ENCODE measurements at places on chromosomes 6 and 20.
A peak's percentile ranks its signal among the peaks of the same experiment; 100 is the strongest.

GRCh38 chr6:71678091-71678490 is 208.3 kb upstream of the RIMS1 start:
- peak; percentile 40 for DNase-seq

- no peak for DNase-seq
These were observed 226.4 kb upstream of the SOX4 start for GRCh38 chr6:21367148-21367547.

DNA sequence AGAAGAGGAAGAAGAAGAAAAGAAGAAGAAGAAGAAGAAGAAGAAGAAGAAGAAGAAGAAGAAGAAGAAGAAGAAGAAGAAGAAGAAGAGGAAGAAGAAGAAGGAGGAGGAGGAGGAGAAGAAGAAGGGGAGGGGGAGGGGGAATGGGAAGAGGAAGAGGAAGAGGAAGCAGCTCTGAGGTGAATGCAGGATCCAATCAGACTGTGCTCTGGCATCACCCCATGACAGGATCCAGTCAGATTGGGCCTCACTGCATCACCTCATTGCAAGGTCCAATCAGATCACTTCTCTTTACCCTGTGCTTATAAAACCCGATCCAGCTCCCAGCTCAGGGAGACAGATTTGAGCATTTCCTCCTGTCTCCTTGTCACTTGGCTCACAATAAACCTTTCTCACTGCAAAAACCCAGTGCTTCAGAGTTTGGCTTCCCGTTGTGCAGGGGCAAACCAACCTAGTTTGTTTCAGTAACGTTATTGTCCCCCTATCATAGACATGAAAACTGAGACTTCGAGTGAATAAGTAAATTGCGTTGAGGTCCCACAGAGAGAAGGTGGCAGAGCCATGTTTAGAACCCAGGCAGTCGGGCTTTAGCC is 28.6 kb upstream of the YWHAB start:
- no peak for DNase-seq

DNA sequence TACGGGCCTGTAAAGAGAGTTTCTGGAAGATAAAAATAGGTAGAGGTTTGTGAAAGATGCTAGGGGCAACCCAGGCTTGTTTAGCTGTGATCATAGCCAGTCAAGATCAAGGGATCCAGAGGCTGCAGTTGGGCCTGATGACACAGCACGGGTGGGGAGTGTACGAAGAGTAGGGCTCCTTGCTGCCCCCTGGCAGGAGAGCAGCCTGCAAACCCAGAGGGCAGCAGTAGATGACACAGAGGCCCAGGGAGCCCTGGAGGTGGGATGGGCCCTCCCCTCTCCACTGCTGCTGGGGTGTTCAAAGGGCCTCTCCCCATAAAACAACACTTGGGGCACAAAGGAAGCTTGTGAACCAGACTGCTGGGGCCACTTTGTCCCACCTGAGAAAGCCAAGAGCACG is 47.2 kb downstream of the VEGFA start:
- no peak for DNase-seq

DNA sequence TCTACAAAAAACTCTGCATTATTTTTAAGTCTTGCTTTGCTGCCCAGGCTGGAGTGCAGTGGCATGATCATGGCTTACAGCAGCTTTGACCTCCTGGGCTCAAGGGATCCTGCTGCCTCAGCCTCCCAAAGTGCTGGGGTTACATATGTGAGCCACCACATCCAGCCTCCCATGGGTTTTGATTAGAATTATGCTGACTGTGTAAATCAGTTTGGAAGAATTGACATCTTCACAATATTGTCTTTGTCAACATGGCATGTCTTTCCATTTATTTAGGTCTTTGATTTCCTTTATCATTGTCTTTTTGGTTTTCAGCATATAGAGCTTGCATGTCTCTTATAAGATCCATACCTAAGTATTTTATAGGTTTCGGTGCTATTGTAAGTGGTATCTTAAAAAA is 13.2 kb upstream of the APCDD1L start:
- no peak for DNase-seq

- no peak for DNase-seq
These were observed 65.2 kb downstream of the STX11 start for GRCh38 chr6:144215402-144215931.

- peak; percentile 70 for DNase-seq
These were observed 71.7 kb downstream of the RCAN2 start for GRCh38 chr6:46419576-46420002.

DNA sequence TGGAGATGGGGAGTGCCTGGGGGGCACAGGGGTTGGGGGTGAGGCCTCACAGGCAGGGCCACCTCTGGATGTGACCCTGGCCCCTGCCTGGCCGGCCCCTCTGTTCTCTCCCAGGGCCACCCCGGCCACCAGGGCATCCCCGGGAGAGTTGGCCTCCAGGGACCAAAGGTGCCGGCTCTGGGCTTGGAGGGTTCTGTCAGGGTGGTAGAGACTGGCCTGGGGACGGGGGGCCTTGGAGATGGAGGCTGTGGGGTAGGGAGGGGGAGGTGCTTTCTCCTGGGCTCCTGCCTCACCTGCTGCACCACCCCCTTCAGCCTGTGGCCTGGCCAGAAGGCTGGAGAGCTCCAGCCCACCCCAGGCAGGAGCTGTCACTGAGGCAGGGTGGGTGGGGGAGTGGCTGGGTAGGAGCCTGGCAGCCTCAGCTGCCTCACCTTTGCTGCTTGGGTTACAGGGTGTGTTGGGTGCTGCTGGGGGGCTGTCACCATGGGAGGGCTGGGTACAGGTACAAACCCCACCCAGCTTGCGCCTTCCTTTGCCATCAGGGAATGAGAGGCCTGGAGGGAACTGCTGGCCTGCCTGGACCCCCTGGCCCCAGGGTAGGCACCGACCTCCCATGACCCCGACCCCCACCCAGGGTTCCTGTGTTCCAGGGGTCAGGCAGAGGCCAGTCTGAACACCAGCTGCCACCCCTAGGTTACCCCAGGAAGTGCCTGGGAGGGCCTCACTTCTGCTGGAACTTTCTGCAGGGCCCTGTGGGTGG is 32.7 kb downstream of the COL20A1 start:
- DNase-seq = no peak

DNA sequence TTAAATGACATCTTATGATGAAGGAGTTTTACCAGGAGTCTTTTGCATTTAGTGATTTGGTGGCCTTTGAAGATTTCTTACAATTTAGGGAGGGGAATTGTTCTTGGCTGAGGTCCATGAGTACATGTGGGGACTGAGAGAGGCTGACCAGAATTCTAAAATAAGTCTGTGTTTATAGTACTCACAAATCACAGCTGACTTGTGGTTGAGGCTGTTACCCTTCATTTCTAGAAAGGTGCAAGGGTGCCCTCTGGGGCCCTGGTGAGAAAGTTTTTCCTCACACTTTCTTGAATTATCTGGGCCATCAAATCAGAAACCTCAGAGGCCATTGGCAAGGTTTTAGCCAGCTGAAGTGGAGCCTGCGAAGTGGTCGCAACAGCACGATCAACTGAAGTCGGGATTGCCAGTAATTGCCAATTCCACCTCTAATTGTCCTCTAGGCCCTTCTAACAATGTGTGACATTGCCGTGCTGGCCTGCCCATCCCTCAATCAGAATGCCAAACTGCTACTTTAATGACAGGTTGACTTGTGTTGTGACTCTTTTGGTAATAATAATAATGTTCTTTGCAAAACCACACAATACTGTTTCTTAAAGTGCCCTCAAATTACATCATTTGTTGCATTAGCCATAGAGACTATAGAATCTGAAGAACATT is 221.6 kb downstream of the OGFRL1 start:
- peak; percentile 21 for DNase-seq

DNA sequence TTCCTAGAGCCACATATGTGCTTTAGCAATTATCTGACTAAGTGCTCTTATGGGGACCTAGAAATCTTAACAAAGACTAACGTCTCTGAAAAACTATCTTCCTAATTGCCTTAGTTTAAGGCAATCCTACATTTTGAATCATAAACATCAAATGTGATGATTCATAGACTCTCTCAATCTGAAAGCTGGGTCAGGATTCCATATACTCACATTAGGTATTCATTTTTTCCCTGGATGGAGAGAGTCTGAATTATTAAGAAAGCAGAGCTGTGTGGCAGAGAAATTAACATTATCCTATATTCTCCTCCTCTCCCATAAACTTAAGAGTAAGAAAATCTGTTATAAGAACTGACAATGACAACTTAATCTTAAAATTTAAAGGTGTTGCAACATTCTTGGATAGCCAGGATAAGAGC is 1.6 kb upstream of the PRL start:
- no peak for DNase-seq

DNA sequence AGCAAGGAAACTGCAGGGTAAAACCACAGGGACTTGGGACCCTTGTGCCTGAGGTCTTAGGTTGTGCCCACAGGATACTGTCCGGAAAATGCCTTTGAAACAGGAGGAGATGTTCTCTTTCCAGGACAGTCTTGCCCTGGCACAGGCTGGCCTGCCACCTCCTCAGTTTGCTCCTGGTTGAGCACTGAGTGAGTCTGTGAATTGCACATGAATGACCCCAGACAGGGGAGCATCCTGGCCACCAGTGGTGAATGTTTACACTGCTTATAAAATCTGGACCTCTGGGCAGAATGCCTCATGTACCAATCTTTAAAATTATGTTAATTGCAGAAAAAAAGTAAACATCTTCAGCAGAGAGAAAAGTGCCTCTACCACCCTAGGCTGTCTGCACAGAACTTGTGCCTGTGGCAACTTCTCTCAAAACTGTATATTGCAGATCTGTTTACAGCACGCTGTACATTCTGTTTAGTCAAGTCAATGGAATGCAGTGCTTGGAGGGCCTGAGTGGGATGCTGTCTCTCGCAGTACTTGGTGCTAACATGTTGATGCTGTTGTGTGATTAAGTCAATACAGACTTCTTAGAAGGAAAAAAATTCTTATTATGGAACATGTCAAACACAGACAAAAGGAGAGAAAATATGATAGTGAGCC is 242.1 kb downstream of the SOD2 start:
- no peak for DNase-seq

- no peak for DNase-seq
These were observed 2.8 kb downstream of the KCTD20 start for GRCh38 chr6:36445621-36446020.

GRCh38 chr6:15735567-15736265 is 72.9 kb upstream of the DTNBP1 start:
- no peak for DNase-seq

DNA sequence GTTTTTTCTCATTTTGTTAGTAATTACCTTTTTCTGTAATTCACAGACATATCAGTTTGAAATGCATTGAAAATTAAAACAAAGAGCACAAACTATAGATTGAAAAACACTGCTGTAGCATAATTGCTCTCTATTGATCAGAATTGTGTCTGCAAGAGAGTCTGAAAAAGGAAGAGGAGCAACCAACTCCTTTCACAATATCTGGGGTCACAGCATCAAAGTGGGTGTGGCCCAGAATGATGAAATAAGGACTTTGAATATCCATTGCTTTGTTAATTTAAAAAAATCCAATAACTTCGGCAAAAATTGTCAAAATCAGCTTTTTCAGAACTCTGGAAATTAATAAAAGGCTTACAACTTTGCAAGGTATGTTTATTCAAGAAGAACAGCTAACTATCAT is 99.2 kb downstream of the MYLK4 start:
- DNase-seq = no peak

DNA sequence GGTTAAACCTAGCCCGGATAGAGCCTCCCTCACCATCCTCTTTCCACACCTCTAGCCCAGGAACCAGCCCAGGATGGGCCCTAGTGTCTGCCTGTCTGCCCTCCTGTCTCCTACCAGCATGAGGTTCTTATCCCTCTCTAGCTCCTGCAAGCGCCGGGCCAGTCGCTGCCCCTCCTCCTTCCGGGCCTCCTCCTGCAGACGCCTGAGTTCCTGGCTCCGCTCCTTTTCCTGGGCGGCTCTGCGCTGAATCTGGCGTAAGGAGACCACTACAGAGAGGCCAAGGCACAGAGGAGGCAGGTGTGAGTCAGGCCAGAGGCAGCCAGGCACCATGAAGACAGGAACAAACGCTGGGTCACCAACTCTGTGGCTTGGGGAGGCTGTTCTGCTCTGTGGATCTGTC is 4.3 kb upstream of the PSORS1C2 start:
- no peak for DNase-seq

GRCh38 chr20:49415005-49415667 is 67.3 kb downstream of the KCNB1 start:
- DNase-seq = no peak

DNA sequence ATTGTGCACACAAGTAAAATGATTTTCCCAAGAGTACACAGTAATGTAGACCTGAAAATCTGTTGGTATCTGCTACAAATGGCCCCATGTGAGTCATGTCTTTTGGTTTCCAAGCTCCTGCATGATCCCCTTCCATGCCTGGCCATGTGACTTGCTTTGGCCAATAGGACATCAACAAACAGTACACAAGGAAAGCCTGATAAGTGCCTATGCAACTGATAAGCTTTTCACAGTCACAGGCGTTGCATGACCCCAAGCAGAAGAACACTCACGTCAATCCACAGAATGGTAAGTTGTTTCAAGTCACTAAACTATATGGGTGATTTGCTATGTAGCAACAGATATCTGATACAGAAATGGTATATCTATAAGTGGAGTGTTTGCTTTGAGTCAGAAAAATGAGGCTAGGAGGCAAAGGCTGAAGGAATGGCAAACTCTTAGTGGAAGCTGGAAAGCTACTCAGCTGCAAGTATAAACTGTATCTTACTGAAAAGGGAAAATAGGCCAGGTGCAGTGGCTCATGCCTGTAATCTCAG is 160.1 kb upstream of the BEND3 start:
- no peak for DNase-seq

DNA sequence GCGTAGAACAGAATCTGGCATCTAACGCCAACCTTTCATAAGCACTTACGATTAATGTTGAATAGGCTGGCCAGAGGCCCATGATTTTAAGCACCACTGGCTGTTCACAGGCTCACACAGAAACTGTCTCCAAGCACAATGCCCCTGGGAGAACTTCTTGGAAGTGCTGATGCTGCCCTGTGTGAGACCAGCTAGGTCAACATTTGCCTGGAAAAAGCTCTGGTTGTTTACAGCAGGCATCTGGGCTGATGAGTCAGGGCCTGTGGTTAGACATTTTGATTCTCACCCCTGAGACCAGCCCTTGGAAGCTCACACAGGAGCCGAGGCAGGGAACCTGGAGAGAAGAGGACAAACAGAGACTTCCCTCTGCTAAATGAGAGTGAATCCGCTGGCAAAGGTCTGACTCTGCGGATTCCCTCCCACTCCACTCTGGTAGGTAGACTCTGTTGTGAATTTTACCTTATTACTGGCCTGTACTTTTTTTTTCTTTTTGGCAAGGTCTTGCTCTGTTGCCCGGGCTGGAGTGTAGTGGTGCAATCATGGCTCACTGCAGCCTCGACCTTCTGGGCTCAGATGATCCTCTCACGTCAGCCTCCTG is 6.8 kb upstream of the SULF2 start:
- DNase-seq = peak; percentile 94

DNA sequence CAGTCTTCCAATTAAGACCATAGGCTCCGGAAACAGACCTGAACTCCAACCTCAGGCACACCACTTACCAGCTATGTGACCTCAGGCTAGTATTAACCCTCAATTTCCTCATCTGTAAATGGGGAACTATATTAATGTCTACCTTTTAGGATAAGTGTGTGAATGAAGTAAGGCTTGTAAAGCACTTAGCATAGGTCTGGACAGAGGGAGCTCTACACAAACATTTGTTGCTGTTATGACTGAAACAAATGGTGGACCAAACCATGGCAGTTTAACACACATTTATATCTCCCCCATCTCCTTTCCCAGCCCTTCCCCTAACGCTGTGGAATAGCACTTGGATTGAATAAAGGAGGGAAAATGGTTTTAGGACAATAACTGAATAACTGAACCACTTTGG is 48.7 kb downstream of the TSHZ2 start:
- DNase-seq = no peak

GRCh38 chr6:162538643-162539064 is 188.9 kb downstream of the PRKN start:
- DNase-seq = no peak
